ENCODE measurements at places on chromosomes 2 and 18. TPM values are rescaled to one million over a fixed set of nuclear protein-coding genes. Genes with fewer than 3 reads are reported as not detected.

The CCDC148 gene
- total RNA-seq = 0.78 TPM

The MTCL1 gene
- total RNA-seq = 15.3 TPM

The CENPA gene
- total RNA-seq = not detected

The SERPINB13 gene
- not detected for total RNA-seq

The CRIM1 gene
- total RNA-seq = 41.5 TPM

The RAB6C gene
- not detected for total RNA-seq

The HOXD13 gene
- not detected for total RNA-seq
